Dermis microvascular lymphatic vessel endothelial cell (primary cell): ENCODE measurements at places on chromosomes 13 and 19. TPM values are rescaled to one million over a fixed set of nuclear protein-coding genes. Genes with fewer than 3 reads are reported as not detected.

ONECUT3 gene
- not detected in 2 replicates for total RNA-seq

ANGPTL8 gene
- not detected in 2 replicates for total RNA-seq

ICAM1 gene
- total RNA-seq, result 5.8 and 7.8 TPM in 2 replicates

SLC10A2 gene
- not detected in 2 replicates for total RNA-seq

PSG11 gene
- 0.13 TPM in 2 replicates for total RNA-seq

GRCh38 chr19:41925208-41926003, 2.8 kb downstream of the ERFL start:
- DNase-seq, result no peak

- no peak for DNase-seq
Observed at GRCh38 chr13:40269086-40269485, 397.4 kb downstream of the FOXO1 start.

GRCh38 chr19:45809643-45810159, 5.4 kb downstream of the RSPH6A start:
- DNase-seq, result no peak

- DNase-seq, result no peak
Observed at GRCh38 chr13:114022876-114023275, 49.0 kb upstream of the C13orf46 start.

- DNase-seq, result no peak
Observed at GRCh38 chr13:112902669-112903068, 66.3 kb upstream of the MCF2L start.

DNA sequence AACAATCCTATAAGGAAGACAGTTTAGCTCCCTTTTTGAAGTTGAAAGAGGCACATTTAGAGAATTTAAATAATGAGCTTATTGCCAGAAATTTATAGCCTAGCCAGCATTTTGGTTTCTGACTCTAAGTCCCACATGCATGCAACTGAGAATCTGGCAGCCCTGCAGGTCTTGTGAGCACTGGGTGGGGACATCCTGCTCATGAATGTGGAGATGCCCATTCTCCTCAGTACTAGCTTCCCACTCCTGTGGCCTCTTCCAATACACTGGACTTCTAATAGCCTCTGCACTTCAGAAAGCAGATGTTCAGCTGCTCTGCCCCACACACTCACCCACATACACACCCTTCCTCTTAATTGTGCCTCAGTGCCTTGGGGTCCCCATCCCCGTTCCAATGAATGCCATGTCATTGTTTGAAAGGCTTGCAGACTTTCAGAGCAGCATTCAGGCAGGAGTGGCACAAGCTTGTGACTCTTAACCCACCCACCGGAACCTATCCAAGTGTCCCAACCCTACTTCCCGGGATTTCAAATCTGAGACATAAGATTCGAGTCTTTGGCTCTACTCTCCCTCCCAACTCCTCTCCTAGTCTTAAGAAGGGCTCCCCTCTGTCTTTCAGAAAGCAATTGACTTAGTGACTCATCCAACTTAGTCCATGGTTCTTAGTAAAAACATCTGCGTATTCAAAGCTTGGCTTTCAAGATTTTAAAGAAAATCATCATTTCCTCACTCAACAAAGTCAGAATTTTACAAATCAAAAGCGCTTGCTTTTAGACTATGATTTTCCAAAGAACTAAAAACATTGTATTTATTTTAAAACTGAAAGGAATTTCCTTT, 80.0 kb upstream of the FREM2 start:
- no peak for DNase-seq

GRCh38 chr13:72530471-72530870, 197.0 kb downstream of the MZT1 start:
- no peak for DNase-seq
